Activated CD4-positive, alpha-beta memory T cell treated with anti-CD3 and anti-CD28 coated beads for 36 hours (primary cell): ENCODE measurements at places on chromosomes 4 and X. TPM values are rescaled to one million over a fixed set of nuclear protein-coding genes. Genes with fewer than 3 reads are reported as not detected.

The SPACA5 gene
- not detected for total RNA-seq

DNA sequence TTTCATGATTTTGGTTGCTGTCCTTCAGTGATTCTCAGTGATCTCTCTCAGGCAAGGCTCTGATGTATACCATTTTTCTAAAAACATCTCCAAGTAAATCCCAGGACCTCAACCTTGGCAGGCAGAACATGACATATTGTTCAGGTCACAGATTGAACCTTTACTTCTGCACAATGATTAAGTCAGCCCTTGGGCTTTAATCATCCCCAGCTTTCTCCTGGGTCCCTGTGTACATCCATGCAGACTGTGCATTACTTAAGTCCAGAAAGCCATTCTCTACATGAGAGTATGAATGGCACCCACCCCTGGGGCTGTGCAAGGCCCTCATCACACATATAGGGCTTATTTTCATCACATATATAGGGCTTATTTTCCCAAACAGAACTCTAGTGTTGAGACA lies 58.7 kb upstream of the ADAMTS3 start:
- no peak overlapping the region for H3K27ac ChIP-seq
- no peak overlapping the region for H3K4me3 ChIP-seq
- DNase-seq = no peak
- no peaks in the 10 kb centered on the region for H3K36me3 ChIP-seq

DNA sequence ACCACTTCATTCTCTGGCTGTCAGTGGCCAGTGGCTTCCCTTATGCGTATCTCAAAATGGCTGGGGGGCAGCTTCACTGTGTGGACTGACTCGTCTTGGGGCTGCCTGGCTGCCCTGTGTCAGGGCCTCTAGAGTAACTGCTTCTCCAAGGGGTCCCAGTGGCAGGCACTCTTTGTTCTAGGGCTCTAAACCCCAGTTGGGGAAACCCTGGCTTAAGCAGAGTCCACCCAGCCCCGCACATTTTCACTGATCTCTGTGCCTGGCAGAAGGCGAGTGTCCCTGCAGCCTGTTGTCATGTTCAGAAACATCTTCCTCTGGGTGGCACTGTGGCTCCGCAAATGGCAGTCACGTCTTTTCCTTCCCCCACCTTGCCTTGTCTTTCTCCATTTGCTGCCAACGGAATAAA lies 59.7 kb downstream of the NBDY start:
- no peak overlapping the region for H3K4me3 ChIP-seq
- DNase-seq = no peak
- H3K27ac ChIP-seq = no peak overlapping the region
- no peaks in the 10 kb centered on the region for H3K27me3 ChIP-seq
- H3K4me1 ChIP-seq = peaks cover 14% of the 10 kb centered on the region

GRCh38 chrX:131977619-131978018 lies 45.5 kb upstream of the STK26 start:
- H3K4me3 ChIP-seq = no peak overlapping the region
- no peak for DNase-seq
- no peaks in the 10 kb centered on the region for H3K27me3 ChIP-seq
